Activated CD4-positive, alpha-beta T cell treated with anti-CD3 and anti-CD28 coated beads for 1 hour (primary cell): ENCODE measurements at places on chromosomes 1 and 21.

DNA sequence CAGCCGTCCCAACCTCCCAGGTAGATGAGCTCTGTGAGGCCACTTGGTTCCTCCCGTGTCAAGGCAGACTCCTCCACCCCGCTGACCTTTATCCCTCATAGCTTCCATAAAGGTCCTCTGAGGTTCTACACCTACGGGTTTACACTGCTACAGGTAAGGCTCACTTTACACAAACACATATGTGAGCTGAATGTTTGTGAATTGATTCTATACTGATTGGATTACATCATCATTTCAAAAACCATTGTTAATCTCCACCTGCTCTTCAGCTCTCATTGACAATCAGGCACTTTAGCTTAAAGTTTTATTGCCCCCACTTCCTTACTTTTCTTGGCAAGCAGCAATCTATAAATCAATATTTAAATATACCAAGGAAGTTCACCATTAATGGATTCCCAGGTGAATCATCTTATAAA lies 12.8 kb upstream of the RGS16 start:
- DNase-seq, result no peak

GRCh38 chr21:15001857-15002606 lies 62.8 kb downstream of the NRIP1 start:
- no peak for DNase-seq

DNA sequence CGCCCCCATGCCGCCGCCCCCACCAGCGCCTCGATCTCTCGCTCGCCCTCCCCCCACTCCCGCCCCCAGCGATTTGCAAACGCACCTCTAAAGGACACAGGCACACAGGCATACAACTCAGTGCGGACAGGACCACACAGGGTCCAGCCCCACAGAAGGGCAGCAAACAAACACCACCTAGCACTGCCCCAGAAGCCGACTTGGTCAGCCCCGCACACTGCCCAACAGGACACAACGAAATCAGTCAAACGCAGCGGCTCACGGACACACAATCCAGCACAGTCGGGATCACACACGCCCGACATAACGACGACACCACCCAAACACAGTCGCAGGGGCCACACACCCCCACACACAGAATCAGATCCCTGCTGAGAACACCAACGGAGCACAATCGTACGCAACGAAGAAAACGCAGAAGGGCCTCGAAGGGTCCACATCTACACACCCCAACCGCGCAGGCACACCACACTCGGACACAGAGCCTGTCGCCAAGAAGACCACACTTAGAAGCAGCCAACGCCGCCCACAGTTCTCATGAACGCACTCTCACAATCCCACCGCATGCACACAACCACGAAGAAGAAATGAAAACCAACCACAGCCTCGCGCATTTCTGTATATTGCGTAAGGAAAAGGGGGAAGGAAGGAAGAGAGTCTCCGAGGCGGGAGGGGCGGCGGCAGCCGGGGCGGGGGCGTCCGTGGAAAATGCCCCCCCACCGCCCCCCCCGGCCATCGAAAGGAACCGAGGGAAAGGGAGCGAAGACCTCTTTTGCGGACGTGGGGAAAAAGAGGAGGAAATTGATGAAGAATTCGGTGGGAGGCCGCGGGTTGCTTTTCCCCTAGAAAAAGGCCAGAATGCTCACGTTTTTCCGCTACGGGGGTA lies 481 bp downstream of the TAL1 start:
- DNase-seq, result no peak

DNA sequence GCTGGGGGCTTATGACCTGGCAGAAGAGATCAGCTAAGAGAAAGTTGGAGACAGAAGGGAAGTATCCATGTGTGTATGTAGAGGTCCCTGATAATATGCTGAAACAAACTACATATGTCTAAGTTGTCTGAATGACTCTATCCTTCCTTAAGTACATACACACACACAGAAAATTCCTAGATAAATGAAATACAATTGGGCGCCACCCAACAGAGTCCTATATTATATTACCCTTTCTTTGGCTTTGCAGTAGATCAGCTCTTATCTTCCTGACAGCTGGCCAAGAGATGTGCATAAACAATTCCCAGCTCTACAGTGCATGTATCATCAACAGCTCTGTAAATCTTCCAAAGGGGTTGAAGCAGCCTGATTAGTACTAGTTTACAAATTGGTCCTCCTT lies 40.1 kb downstream of the SORT1 start:
- DNase-seq, result no peak

- no peak for DNase-seq
These were observed 20.1 kb upstream of the DISP3 start for GRCh38 chr1:11458811-11459275.

DNA sequence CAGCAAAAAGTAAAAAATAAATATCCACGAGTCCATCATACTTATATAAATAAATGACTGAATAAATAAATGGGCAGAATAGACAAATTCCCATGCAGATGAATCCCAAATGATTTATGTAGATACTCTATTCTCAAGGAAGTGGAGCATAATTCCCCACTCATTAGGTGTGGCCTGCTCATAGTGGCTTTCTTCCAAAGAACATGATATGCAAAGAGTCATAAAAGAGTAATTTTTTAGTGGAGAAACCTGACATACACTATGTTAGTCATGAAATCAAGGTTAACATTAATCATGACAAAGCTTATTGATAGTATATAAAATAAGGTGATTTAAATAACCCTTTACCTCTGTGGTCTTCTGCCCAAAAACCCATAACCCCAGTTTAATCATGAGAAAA lies 298.9 kb downstream of the DPYD start:
- no peak for DNase-seq

DNA sequence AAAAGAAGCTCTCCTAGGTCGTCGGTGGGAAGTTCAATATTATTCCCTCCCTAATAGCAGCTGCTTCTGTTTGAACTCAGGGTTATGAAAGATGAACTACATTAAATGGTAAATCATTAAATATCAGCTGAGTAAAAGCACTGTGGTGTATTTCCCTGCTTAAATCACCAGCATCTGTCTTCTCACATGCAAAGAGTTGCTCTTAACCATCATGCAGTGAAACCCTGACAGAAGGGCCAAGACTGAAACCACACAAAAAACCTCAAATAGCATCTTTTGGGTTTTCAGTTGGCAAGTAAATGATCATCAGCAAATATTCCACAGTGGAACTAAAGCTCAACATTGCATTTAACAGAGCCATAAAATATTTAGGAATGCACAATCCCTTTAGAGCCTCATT lies 380.0 kb upstream of the ADGRL2 start:
- no peak for DNase-seq

GRCh38 chr21:15309721-15310120 lies 244.9 kb upstream of the NRIP1 start:
- no peak for DNase-seq

DNA sequence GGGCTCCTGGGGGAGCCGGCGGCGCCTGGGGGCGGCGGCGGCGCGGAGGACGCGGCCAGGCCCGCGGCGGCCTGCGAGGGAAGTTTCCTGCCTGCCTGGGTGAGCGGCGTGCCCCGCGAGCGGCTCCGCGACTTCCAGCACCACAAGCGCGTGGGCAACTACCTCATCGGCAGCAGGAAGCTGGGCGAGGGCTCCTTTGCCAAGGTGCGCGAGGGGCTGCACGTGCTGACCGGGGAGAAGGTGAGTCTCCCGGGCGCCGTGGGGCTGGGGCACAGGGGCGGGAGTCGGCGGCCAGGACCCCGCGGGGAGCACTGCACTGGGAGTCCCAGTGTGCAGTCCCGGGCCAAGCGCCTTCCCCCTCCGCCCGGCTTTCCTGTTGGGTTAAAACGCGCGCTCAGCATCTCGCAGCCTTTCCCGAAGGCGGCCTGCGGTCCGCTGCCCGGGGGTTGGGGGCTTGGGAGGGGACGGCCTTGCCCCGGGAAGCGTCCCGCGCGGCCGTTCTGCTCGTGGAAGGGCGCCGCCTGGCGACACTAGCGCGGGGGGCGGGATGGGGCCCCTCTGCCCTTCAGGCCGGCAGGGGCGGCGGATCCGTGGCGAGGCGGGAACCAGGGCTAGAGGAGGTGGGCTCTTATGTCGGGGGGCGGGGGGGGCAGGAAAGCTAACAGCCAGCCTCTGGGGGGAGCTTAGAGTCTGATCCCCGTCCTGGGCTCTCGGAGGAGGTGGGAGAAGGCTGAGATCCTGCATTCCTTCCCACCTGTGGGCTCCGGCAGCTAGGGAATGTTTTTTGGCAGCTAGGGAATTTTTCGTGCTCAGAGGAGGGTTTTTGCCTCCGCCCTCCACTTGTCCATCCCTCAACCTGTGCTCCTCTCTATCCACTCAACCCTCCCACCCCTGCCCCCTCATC lies 1.1 kb downstream of the HUNK start:
- no peak for DNase-seq

DNA sequence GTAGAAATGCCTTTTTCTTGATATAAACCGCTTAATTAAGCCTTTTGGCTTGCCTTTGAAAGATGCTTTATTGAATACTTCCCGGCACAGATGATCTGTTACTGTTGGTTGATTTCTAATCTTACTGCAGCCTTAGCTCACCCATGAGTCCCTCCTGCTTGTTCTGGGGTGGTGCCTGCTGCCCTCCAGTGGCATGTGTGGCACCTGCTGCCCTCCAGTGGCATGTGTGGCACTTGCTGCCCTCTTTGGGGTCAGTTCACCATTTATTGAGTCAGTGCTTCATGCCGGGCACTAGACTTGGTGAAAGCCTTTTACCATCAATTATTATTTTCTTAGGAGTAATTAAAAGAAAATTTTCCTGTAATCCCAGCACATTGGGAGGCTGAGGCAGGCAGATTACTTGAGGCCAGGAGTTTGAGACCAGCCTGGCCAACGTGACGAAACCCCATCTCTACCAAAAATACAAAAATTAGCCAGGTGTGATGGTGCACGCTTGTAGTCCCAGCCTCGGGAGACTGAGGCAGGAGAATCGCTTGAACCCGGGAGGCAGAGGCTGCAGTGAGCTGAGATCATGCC lies 54.3 kb downstream of the ADARB1 start:
- DNase-seq, result peak; percentile 69

- no peak for DNase-seq
These were observed 71.0 kb upstream of the WDR26 start for GRCh38 chr1:224505454-224506093.

- no peak for DNase-seq
These were observed 16.4 kb upstream of the KCNN3 start for GRCh38 chr1:154886281-154887015.

DNA sequence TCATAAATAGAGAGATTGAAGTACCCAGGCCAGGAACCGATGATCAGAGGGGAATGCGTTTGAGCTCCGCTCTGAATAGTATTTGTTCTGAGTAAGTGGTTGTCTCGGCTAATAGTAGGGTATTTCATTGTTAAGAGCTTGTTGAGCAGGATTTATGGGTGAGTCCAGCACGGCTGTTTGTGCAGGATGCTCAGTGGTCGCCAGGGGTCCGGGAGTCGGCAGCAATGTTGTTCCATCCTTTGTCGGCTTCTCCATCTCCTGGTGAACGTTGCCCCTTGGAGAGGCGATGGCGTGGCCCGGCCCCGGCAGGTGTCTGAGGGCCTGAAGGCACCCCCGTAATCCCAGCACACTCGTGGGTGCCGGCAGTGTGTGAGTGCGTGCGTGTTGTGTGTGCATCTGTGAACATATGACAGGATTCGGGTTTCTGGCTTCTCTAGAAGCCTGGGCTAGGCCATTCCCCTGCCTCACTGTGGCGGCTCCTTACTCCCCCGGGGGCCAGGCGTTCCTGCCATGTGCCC lies 160.8 kb upstream of the ARHGEF16 start:
- DNase-seq, result no peak

DNA sequence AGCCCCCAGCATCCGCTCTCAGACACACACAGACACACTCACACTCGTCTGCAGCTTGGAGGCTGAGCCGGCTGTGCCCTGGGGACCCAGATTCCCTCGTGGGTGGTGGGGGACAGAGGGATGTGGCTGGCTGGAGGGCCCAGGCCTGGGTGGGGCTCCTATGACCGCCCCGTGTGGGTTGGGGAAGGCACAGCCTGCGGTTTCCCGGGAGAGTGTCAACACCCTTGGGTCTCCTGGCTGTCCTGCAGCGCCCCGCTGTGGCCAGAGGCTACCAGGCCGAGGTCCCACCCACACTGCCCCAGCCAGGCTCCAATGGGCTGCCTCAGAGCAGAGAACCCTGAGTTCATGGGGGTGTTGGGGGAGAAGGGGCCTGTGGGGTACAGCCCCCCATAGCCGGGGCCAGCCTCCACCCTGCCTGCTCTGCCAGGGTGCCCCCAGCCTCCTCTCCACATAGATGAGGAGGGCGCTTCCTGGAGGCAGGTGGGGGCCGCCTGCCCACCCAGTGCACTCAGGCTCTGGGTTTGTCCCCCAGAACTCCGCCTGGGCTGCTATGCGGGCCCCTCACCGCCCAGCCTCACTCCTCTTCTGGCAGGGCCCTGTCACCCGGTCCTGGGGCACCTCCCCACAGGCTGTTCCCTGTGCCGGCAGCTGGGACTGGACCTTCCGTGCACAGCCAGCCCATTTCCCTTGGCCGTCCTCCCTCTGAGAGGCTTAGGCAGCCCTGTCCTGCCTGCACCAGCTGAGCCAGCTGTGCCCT lies at the start of gene TTC34:
Gene TTC34, minus strand, starts transcription at position 159 of the 757 bp plus-strand sequence. CDS start 866 bp downstream, outside the sequence.
- DNase-seq, result no peak

- no peak for DNase-seq
These were observed 51.1 kb downstream of the IER5 start for GRCh38 chr1:181139631-181140061.

- no peak for DNase-seq
These were observed 25.5 kb downstream of the MAN1C1 start for GRCh38 chr1:25641931-25642573.

DNA sequence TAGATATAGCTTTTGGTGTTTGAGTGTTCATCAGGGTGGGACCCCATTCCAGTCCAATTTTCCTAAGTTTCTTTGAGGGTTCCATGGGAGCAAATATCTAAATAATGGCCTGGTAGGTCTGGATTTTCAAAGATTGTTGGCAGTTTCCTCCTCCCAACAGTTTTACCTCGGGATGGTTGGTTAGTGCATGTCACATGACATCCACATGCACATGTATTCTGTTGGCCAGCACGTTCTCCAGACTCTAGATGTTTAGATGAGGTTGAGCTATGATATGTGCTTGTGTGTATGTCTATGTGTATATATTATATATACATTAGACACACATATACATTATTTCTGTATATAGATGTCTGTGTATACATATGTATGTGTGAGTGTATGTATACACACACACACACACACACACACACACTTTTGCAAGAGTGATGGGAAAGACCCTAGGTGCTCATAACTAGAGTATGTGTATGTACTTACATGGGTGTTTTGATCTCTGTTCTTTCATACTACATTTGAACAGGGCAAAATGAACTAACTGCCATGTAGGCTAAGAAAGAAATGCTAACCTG lies 5.6 kb downstream of the RGS4 start:
- DNase-seq, result no peak

- no peak for DNase-seq
These were observed 23.7 kb downstream of the KCNC4 start for GRCh38 chr1:110233861-110234260.

GRCh38 chr1:41671116-41671755 lies 186.8 kb upstream of the EDN2 start:
- DNase-seq, result no peak

- no peak for DNase-seq
These were observed 33.3 kb downstream of the SIM2 start for GRCh38 chr21:36732217-36732616.
